Hematopoietic multipotent progenitor cell treated with erythropoietin and hydrocortisone succinate and interleukin-3 and kit ligand, for 17 days (in vitro differentiated cells): ENCODE measurements at places on chromosomes 3 and 15.

DNA sequence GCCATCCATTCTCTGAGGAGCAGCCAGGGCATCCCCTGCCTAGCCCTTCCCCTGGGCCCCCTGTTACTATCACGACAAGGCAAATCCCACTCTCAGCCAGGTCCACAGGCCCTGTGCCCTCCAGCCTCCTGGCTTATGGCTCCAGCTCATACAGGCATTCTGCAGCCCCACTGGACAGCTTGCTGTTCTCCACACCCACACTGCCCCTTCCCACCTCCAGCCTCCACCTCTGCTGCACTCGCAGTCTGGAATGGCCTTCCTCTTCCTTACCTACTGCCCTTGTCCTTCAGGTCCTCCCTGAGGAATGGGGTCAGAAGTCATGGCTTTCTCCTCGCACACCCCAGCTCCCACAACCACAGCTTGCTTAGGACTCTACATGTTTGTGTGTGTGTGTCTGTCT is 40.4 kb downstream of the CCDC33 start:
- DNase-seq = no peak

GRCh38 chr3:61060411-61060861 is 190.8 kb downstream of the FHIT start:
- no peak for DNase-seq

GRCh38 chr3:16307832-16308531 is 43.0 kb downstream of the OXNAD1 start:
- no peak for DNase-seq

DNA sequence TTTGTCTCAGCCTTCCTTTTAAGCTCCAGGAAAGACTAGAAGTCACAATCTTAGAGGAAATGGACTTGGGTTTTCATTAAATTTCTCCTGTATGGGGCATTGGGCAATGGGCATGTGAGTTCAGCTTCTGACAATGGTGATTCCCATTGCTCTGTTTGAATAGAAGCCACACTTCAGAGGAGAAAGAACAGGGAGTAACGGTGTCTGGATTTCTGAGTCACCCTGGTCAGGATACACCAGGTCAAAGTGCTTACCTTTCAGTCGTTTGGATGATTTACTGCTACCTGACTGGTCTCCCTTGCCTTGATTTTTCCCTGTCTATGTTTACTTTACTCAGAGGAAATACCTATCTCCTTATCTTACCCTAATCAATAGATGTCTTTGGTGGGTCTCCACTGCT is 111.7 kb upstream of the VEPH1 start:
- DNase-seq = no peak

DNA sequence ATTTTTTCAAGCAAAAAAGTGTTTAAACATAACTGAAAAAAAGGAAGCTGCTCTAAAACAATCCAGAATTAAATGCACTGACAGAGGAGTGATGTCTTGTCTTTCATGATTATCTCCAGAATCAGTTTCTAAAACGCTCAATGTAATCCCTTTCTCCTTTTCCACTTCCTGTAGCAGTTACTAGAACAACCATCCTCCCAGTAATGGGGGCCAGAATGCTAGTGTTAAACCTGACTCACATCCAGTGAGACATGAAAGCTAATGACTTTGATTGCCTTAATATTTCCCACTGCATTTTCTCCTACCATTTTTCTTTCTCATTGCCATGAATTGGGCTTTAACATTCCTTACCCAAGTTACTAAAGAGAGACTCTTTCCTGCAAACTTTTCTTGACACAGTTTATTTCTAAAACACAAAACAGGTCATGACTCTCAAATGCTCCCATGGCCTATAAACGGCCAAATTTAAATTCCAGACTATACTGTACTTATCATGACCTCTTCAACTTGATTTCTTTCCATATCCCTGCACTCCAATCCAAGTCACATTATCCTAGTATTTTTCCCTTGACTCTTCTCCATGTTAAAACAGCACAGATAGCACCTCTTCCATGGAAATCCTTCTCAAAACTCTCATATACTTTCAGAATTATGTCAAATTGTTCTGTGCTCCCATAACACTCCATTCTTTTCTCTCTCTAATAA is 341.4 kb downstream of the NAALADL2 start:
- no peak for DNase-seq

DNA sequence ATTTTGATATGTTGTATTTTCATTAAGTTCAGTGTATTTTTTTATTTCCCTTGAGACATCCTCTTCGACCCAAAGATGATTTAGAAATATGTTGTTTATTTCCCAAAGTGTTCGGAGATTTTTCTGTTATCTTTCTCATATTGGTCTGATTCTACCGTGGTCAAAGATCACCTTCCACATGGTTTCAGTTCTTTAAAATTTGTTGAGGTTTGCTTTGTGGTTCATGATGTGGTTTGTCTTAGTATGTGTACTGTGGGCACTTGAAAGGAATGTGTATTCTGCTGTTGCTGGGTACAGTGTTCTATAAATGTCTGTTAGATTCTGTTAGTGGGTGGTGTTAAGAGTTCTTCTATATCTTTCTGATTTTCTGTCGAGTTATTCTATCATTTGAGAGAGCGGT is 103.4 kb upstream of the FHIT start:
- no peak for DNase-seq

DNA sequence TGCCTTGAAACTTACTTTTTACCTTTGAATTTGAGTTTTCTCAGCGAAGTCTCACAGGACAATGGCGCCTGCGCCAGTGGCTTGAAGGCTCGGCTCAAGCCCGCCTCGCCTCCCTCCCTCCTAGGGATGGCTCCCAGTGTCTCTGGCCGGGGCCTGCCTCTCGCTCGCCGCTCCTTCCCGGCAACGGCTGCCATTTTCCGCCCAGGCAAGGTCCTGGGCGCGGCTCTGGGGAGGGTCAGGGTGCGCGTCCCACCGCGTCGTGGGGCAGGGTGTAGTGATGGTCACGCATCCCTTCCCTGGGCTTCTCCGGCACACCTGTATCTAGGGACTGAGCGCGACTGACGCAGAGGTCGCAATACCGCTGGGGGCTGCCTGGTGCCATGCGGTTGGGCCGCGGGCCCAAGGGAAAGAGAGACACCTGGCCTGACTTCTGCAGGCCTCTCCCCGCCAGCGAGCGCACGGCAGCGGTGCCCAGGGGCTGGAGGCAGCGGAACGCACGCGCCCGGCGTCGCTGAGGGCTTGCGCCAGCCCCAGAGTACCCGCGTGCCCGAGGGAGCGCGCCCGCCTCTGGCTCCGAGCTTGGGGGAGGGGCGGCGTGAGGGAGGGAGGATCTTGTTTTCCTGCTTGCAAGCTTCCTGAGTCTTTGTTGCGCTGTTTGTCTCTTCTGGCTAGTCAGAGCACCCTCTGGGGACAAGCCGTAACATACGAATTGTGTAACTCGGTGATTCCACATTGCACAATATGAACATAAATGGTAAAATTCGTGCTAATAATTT is 20.7 kb upstream of the FEM1B start:
- no peak for DNase-seq

DNA sequence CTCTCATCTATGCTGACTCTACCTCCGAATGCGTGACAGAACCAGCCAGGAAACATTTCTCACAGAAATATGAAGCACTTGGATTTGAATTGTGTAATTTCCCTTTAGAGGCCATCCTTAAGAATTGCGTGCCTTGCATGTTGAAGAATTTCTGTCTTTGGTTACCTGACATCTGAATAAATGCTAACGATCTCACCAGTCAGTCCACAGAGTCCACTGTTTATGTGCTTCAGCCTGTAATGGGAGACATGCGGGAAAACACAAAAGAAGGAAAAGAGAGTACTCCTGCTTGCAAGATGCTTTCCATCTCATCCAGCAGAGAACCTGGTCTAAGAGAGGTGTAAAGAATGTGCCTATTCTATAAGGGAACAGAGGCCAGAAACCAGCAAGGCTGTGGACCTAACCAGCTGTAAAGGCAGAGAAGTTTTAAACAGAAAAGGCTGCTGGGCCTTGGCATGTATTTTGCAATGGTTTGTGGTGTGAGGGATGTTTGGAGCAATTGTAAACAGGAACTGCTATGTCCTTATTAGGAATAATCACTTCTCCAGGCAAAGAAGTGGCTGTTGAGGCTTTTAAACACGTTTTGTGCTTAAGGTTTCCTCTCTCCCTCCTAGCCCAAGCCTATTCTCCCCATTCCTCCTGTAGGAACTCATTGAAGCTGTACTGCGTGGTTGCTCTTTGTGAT is 36.4 kb upstream of the BOC start:
- DNase-seq = no peak

DNA sequence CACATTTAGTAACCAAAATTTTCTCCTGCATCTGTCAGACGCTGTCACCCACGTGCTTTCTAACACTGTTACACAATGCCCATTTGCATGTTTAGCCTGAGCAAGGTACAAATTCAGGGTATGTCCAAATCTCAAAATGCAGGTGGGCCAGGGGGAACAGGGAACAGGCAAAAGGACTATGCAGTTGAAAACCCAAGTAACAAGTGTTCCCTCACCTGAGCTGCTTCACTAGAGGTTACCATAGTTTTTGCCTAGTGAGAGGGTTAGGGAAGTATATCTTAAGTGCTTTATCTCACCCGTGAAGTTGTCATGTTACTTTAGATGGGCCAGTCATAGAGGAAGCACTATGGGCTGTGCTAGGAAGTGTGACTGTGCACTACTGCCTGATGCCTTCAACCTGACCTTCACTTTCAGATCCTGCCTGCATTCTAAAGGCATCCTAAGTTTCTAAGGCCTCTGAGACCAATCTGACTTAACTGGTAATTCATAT is 6.0 kb upstream of the TMEM87A start:
- DNase-seq = no peak

- DNase-seq = no peak
These were observed 104.2 kb downstream of the CNTN6 start for GRCh38 chr3:1197051-1197450.

- DNase-seq = no peak
These were observed 557.8 kb upstream of the CFAP20DC start for GRCh38 chr3:59607656-59608055.

- DNase-seq = no peak
These were observed 309.8 kb downstream of the UNC13C start for GRCh38 chr15:54288049-54288448.

DNA sequence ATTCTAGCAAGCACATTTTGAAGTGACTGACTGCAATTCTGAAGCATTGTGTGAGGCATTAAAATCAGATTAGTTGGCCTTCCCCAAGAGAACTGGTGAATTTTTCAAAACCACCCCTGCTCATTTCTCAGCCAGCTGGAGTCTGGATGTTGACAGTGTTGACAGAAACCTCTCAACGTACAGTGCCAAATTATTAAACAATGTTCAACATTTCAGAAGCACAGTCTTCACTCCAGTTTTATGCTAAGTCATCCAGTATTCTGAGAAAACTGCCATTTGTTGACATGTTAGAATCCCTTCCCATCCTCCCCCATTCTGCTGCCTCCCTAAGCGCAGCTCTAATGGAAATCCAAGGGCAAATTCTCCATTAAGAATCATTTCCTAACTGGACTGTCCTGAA is 369.3 kb upstream of the TRIM42 start:
- DNase-seq = no peak

DNA sequence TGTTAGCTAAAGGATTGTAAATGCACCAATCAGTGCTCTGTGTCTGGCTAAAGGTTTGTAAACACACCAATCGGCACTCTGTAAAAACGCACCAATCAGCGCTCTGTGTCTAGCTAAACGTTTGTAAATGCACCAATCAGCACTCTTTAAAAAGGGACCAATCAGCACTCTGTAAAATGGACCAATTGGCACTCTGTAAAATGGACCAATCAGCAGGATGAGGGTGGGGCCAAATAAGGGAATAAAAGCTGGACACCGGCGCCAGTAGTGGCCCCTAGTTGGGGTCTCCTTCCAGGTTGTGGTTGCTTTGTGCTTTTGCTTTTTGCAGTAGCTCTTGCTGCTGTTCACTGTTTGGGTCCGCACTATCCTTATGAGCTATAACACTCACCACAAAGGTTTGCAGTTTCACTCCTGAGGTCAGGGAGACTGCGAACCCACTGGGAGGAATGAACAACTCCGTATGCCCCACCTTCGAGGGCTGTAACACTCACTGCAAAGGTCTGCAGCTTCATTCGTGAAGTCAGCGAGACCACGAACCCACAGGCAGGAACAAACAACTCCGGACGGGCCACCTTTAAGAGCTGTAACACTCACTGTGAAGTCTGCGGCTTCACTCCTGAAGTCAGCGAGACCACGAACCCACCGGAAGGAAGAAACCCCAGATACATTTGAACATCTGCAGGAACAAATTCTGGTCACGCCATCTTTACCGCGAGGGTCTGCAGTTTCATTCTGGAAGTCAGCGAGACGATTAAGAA is 1.1 kb upstream of the SUCLG2 start:
- peak; percentile 68 for DNase-seq

DNA sequence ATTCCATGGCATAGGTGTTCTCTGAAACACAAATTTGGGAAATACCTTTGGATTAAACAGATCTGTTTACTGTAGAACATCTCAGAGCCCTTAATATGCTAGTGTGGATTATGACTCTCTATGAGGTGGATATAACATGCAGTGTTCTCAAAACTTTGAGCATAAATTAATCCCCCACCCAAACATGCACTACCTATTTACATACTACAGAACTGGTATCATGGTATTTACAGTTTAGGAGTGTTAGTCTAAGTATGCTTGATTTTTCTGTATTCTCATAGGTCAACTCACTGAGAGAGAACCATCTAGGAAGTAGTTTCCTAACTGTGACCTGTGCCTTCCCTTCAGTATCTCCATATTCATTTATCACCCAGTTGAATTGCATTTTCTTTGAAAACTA is 30.9 kb upstream of the ZNF609 start:
- DNase-seq = no peak

DNA sequence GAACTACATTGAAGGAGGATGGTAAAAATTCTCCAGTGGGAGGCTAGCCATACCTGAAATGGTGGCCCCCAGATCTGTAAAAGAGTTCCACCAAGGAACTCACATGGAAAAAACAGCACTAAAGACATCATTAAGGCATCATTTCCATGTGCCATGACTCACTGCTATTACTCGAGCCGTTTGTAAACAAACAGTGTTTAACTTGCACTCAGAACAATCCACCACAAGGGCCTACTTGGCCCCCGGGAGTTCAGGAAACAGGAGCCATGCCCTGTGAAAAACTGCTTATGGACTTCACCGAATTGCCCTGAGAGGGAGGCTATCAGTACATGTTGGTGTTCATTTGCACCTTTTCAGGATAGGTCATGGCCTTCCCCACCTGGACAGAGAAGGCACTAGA is 18.2 kb downstream of the CCR4 start:
- DNase-seq = no peak

GRCh38 chr15:48845123-48845522 is 32.8 kb upstream of the EID1 start:
- DNase-seq = no peak

DNA sequence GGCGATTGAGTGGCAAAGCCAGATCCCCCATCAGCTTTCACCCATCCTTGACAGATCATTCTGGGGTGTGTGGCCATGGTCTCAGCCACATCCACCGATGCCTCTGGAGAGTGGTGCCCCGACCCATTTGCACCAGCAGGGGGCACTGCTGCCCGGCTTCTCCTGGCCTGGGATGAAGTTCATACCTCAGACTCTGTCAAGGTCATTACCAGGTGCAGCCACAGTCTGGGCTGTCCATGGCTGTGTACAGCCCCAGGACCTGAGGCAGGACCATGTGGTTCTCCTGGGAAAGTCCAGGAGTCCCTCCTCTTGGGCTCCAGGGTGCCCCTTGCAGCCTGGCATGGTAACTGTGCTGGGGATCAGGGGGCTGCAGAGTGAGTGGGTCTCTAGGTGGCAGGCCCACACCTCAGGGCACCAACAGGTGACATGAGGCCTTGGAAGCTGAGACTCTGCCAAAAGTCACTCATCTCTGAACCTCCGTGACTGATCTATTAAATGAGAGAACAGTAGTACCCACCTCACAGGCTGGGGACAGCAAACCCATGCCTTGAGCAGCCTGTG is 67.2 kb downstream of the CACNA2D2 start:
- peak; percentile 67 for DNase-seq
